ENCODE measurements at places on chromosomes 7 and 10.

DNA sequence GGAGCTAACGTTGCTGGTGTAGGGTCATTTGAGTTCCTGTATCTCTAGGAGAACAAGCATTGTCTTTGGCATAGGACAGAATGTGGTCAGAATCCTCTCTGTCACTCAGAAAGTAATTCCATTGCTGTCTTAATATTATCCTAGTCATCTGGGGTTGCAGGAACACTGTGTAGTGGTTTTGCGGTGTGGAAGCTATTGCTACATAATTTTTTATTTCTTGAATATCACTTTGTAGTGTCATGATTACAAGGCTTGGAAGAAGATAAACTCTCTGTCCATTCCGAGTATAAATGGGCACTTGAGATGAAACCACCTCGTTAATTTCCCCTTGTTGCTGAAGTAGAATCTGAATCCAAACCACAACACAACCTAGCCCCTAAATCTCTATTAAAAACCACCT lies 919.2 kb downstream of the LRMDA start:
- no peak for DNase-seq

GRCh38 chr10:7003831-7004395 lies 406.9 kb downstream of the SFMBT2 start:
- DNase-seq = no peak

DNA sequence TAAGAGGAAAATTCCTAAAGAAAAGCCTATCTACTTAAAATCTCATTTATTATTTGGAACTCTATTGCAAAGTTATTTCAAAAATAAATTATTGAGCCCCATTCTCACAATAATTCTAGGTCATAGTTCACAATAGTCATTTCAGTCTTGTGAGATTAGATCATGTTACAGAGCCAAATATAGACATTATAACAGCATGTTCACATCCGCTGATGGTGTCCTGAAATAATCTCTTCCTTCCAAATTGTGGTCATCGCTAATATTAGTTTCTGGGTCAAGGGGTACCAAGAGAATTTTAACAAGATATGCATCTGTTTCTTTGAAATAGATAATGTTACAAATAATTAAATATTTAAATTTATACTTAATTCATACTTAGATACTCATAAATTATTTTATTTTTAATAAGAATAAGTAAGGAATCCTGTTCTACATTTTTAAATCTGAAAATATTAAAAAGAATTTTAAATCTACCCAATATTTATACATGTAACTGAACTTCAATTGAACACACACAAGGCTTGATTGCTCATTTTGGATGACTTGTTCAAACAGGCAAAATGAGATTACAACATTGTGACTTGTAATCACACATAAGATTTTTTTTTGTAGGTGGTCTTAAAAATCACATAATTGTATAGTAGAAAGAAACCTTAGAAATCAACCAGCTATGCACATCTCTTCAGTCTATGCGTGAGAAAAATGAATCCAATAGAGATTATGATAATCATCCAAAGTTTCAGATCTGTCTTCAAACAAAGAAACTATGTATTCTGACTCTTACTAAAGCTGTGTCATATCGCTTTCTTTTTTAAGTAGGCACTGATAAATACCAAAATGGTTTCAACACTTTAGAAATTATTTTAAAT lies 13.1 kb downstream of the GNAT3 start:
- DNase-seq = peak; percentile 75

- no peak for DNase-seq
Measured at GRCh38 chr10:19449860-19450259, 366.4 kb upstream of the PLXDC2 start.

GRCh38 chr7:132618956-132619305 lies 42.7 kb upstream of the PLXNA4 start:
- no peak for DNase-seq

DNA sequence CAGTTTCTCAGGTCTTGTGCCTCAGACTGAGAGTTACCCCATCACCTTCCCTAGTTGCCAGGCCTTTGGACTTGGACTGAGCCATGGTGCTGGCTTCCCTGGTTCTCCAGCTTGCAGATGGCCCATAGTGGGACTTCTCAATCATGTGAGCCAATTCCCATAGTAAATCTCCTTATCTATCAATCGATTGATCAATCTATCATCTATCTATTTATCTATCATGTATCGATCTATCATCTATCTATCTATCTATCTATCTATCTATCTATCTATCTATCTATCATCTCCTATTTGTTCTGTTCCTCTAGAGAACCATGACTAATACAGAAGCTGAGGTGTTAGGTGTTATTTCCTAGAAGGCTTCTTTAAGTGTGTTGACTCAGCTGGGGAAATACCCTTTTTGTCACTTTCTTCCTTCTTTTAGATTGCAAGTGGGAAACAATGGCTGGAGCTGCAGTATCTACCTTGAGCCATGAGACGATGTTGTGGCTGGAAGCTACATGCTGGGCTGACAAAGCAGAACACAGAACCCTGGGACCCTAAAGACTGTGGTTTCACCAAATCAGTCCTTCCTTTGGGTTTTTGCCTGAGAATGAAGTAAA lies 234.7 kb upstream of the GLI3 start:
- DNase-seq = no peak

- peak; percentile 81 for DNase-seq
Measured at GRCh38 chr7:85023066-85023712, 163.7 kb downstream of the SEMA3D start.

- DNase-seq = no peak
Measured at GRCh38 chr7:79713276-79713675, 259.8 kb upstream of the MAGI2 start.

GRCh38 chr10:128855618-128856428 lies 611.2 kb upstream of the MGMT start:
- DNase-seq = no peak

DNA sequence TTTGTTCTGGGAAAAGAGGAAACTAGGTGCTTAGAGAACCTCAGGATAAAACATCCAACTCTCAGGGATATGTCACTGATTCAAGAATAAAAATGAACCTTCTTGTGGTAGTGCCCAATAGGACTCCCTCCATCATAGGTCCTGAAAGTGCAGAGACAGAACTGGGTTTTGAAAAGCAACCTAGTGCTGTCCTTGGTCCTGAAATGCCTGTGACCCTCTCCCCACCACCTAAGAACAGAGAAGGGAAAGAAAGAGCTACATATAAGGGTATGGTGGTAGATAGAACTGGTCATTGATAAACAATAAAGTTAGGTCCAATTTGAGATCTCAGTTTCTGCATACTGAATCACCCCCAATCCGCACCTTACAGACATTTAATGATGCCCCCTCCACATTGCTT lies 953.3 kb downstream of the XPNPEP1 start:
- DNase-seq = no peak

DNA sequence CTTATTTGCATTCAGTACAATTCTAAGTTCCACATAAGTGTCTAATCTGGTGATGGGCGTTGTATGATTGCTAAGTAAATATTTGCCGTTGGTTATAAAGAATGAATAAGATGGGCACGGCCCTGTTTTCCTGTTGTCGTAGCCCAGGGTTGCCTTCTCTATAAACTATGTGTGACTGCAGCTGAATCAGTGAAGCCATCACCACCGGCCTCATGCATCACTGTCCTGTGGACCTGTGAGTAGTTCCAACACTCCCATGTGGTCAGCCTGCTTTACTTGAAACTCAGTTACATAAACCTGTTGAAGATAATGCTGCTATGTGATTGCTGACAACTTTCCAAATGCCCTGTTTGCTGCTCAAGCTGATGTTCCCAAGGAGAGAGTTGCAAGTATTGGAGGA lies 21.6 kb upstream of the KLF6 start:
- no peak for DNase-seq

- no peak for DNase-seq
Measured at GRCh38 chr10:35870665-35871310, 228.7 kb upstream of the FZD8 start.

DNA sequence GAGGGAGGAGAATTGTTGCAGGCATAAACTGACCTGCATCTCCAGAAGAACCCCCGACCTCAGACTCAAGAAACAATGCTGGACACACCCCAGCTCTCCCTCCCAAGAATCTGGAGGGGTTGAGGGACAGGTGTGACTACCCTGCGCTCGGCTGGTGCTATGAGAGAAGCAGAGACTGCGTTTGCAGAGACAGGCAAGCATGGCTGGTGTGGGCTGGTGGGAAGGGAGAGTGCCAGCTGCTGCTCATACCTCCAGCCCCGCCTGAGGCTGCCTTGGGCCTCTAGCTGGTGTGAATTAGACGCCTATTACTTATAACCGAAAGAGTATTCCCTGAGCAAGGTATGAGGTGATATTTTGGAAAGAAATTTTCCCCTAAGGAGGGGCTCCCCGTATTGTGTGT lies 48.3 kb upstream of the DDC start:
- no peak for DNase-seq

- DNase-seq = peak; percentile 42
Measured at GRCh38 chr7:28383975-28384374, 28.3 kb upstream of the CREB5 start.

DNA sequence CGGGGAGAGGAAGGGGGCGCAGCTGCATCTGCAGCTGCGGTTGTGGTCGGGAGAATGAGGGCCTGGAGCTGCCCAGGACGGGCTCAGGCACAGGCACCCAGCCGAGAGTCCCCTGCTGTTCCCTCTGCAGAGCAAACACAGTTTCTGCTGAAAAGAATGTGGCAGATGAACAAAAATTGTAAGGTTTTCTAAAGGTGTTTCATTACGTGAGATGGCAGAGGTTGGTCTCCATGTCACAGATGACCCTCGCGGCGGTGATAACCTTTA lies 456.2 kb downstream of the DNAJB6 start:
- no peak for DNase-seq

DNA sequence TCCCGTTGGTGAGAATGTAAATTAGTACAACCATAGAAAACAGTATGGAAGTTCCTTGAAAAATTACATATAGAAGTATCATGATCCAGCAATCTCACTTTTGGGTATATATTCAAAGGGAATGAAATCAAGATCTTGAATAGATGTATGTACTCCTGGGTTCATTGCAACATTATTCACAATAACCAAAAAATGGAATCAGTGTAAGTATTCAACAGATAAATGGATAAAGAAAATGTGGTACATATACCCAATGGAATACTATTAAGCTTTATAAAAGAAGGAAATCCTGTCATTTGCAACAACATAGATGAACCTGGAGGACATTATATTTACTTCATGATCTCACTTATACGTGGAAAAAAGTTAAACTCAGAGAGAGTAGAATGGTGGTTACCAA lies 86.8 kb downstream of the TRIM24 start:
- no peak for DNase-seq

DNA sequence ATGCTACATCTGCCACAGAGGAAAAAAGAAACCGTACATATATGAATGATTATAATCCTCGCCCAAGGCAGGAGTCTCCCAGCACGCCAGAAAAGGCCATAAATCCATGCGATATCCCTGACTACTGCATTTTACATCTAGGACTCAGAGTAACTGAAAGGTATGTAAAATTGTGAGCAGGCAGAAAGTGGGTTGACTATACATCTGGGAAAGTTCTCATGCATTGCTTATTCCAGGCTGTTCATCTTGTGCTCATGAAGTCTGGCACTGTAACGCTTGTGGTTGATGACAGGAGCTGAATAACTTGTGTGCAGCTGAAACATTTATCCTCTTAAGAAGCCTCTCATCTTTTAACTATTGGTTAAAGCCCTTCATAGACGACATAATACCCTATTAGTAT lies 193.4 kb upstream of the STEAP4 start:
- DNase-seq = no peak

DNA sequence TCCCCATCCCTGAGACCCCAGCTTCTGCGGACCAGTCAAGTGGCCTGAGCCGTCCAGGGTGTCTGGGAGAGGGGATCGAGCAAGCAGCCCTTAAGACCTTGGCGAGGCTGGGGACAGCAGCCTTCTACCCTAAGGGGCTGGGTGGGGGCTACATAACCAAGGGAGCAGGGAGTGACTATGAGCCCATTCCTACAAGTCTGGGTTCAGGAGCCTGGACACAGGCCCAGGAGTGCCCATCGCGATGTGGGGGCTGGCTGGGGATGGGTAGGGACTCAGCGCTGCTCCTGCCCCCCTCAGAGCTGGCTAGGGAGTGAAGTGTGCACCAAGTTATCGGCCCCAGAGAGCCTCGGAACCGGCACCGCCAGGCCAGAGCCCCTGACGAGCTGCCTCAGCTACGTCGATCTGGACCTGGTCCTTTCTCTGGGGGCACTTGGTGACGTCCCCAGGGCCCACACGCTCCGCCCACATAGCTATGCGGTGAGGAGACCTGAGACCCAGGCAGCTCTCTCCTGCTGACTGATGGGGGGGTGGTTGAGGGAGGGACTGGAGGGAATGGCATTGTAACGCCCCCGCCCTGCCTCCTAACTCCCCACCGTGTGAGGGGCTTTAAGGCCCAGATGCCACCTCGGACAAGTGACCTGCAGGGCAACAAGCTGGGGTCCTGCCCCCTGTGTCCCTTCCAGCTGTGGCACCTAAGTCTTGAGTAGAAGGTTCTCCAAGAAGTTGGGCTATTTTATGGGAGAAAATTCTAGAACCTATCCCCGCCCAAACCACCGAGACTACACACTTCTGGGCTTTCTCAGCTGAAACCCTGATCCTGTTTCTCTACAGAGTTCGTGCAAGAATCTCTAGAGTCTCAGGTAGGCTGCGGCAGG lies 2.5 kb downstream of the SAP25 start:
- DNase-seq = no peak

DNA sequence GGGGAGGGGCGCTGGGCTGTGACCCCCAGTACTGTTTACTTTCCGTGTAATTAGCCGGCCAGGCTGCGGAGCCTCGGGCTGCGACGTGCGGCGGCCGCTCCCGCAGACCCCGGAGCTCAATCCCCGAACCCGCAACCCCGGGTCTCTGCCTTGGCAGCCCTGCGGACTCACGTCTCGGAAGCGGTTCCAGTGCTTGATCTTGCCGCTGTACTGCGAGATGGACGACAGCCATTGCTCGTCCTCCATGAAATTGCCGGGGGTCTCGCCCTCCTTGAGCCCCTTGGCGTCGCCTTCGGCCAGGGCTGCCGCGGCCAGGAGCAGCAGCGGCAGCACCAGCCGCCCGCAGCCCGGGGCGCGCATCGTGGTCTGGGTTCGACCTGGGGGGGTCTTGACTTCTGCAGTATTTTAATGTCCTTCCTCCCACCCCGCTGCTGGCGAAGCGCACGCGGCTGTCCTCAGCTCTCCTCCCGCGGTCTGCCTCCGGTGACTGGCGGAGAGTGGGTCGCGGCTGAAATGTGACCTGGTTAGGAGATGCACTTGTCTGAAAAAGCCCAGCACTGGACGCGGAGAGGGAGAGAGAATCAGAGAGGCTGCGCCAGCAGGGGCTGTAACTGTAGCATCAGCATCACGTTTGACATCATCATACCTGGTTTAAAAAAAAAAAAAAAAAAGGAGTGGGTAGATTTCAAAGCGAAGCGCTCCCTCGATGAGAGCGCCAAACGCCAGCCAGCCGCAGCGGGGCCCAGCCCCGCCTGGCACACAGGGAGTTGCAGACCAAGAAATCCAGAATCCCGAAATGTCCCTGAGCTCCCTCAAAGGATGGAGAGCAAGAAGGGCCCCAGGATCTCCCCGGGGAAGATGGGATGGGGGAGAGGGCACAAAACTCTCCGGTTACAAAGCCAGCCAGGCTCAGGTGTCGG lies at the start of gene SPOCK2:
Gene SPOCK2, minus strand, starts transcription at position 583 of the 920 bp plus-strand sequence. Its CDS starts 223 bp downstream, at position 360.
- no peak for DNase-seq

DNA sequence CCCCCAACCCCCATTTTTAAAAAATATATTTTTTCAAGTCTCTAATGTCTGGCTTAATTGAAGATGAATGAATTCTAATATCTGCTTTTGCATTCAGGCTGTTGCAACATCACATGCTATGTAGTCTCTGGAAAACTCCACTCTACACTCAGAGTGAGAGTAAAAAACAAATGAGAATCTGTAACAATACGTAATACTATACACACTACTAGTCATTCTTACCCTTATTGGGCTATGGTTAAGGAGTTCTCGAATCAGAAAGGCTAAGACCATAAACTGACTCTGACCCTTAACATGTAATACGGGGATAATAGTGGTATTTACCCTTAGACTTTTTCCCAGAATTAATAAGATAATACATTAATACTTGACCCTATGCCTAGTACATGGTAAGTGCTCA lies 42.9 kb upstream of the TMEM168 start:
- DNase-seq = no peak

All from SK-MEL-5 (cell line).